ENCODE measurements at places on chromosomes 11 and 22.

DNA sequence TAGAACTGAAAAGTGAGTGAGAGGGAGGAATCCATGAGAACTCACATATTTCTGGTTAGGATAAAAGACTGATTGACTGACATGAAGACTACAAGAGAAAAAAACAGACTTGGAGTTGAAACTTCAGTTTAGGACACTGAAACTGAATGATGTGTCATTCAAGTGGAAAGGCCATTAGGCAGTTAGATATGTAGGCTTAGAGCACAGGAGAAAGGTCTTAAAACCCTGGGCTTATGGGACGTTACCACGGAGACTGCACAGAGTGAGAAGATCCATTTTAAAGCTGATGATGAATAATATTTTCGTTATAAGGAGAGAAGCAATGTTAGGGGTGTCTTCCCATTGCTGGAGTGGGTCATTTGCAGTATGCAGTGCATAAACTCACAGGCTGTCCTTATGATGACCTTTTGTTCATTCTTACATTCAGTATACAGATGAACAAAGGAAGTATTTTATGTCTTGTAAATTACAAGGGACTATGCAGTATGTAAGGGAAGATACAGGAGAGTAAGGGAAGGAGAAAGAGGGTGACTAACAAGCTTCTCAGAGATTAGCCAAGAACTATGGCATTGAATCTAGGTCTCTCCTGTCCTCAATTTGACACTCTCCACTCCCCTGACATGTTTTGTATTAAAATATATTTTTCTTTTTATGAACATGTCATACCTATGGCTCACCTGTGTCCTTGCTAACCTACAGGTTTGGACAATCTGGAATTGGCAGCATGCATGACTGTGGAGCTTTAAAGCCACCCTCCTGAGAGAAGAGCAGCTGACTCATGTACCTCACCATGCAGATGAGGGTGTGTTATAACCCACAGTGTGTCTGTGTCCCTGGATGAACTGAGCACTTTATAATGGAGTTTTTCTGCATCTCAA is 63.7 kb downstream of the MAML2 start:
- no peak for DNase-seq

DNA sequence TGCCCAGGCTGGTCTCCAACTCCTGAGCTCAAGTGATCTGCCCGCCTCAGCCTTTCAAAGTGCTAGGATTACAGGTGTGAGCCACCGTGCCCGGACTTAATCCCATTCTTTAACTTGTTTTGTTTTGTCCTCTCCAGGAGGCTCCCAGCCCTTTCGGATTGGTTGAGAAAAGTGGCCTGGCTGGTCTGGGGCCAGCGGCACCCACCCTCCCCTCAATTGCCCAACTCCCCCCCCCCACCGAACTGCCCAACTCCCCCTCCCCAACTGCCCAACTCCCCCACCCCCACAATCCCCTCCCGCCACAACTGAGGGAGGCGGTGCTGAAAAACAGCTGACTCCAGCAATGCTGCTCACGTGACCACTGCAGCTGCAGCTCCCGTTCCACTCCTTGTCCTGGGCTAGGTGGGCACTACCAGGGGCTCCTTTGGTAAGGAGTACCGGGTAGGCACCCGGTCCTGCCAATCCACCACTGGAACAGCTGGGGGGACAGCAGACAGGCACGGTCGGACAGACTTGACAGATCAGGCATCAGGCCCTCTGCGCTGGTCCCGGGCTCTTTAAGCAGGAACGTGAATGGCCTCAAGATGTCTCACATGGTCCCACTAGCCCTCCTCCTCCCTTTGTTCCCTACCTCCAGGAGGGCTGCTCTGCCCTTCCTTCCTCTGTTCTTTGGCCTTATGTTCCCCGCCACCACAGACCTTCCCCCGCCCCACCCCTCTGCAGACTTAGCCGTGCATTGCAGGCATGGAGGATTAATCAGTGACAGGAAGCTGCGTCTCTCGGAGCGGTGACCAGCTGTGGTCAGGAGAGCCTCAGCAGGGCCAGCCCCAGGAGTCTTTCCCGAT is at the start of gene TCN2:
Gene TCN2 (plus strand): TSS at position 720 of the 845 bp plus-strand sequence. CDS start 158 bp downstream, outside the sequence.
- peak; percentile 37 for DNase-seq

DNA sequence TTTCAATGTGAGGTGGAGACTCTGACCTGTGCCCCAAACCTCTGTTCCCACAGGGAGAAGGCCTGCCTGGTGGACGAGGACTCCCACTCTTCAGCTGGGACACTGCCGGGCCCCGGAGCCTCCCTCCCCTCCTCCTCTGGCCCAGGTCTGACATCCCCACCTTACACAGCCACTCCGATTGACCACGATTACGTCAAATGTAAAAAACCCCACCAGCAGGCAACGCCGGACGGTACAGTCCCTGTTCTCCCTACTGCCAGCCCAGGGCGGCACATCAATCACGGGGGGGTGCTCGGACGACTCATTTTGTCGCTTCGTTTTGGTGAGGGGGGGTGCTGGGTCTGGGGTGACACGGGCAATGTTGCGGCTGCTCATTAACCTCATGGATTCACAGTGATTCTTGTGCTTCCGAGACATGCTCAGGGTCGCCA is 83.3 kb upstream of the SUSD2 start:
- no peak for DNase-seq

DNA sequence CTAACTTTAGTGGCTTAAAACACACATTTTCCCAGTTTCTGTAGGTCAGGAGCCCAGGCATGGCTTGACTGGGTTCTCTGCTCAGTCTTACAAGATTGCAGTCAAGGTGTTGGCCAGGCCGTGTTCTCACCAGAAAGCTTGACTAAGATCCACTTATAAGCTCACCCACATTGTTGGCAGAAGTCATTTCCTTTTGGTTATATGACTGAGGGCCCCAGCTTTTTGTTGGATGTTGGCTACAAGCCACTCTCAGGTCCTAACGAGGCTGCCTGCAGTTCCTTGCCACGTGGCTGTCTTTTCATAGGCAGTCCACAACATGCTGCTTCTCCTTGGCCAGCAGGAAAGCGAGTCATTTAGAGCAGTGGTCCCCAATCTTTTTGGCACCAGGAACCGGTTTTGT is 79.3 kb upstream of the CRTAM start:
- DNase-seq: no peak

- DNase-seq: no peak
Measured at GRCh38 chr22:40628354-40629042, 8.0 kb downstream of the MRTFA start.

- DNase-seq: no peak
Measured at GRCh38 chr11:43732225-43732624, 51.7 kb downstream of the HSD17B12 start.

DNA sequence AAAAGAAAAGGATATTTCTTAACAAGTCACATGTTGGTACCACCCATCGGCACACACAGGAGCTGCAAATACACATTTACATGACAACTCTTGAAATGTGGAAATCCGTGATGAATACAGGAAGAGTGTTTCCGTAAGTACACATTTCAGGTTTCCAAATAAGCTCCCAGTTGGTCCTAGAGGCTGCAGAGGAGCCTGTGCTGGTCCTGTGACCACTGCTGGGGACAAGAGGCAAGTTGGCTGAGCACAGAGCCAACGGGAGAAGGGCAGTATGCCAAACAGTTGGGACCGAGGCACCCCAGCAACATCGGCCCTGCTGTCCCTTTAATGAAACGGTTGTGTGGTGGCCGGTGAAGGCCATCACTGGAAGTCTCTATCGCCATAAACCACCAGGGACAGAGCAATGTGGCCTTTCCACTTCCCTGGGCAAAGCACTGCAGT is 38.5 kb upstream of the ARFGAP3 start:
- DNase-seq: no peak

GRCh38 chr11:115188188-115188897 is 315.9 kb downstream of the CADM1 start:
- DNase-seq: no peak

GRCh38 chr11:95647355-95647754 is 142.2 kb downstream of the FAM76B start:
- DNase-seq: no peak

GRCh38 chr11:33540946-33541915 is 159.4 kb downstream of the C11orf91 start:
- DNase-seq: no peak

- DNase-seq: no peak
Measured at GRCh38 chr11:72512956-72513355, 78.6 kb upstream of the CLPB start.

Measured in thymus (tissue), 14 donors.